ENCODE measurements at places on chromosomes 4 and X.

DNA sequence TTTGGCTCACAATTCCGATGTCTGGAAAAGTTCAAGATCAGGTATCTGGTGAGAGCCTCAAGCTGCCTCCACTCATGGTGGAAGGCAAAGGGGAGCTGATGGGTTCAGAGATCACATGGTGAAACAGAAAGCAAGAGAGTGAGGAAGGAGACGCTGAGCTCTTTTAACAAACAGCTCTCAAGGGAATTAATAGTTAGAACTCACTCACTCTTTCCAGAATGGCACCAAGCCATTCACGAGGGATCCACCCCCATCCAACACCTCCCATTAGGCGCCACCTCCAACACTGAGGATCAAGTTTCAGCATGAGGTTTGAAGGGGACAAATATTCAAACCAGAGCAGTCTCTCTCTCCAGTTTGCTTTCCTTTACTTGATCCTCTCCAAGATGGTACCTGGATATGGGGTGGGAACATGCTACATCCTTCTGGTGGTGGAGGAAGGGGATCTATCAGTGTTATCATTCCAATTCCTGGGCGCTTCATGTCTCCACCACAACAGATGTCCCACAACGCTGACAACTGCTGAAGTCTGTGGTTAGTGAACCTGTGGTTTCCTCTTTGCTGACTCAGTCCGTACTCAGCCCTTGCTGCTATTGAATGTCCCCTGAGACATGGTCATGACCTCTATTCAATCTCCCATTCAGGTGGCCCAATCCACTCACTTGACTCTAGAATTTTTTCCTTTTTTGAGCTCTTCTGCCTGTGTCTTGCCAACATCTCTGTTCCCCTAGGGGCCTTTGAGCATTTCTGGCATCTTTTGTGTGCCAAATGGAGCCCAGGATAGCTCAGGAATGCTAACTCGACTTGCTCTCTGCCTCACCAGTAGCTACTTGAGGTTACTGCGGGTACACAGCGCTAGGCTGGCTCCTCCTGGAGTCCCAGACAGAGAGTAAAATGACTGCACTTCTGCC lies 395.2 kb downstream of the MID1IP1 start:
- peak; percentile 50 for DNase-seq

DNA sequence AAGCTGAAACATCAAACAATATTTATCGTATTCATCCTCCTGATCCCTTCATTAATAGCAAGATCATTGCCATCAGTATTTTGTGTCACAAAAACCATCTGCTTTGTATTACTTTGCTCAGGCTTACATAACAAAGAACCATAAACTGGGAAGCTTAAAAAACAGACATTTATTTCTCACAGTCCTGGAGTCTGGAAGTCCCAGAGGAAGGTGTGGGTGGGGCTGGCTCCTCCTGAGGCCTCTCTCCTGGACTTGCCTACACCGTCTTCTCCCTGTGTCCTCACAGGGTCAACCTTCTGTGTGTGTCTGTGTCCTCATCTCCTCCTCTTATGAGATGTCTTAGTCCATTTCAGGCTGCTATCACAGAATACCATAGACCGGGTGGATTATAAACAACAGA lies 61.3 kb upstream of the MXRA5 start:
- DNase-seq, result no peak

DNA sequence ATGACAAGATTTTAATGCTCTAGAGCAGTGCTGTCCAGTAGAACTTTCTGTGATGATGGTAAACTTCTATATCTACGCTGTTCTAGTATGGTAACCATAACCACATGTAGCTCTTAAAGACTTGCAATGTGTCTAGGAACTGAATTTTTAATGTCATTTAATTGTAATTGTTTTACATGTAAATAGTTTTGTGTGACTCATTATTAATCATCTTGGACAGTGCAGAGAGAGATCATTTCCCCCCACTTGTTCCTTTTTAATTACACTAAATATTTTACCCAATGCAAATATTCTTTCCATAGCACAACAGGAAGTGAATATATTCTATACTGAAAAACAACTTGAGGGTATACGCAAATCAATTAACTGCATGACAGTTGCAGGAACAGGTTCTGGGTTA lies 5.8 kb downstream of the ATG4A start:
- DNase-seq, result no peak

- DNase-seq, result no peak
Observed at GRCh38 chr4:26520728-26521450, 30.6 kb upstream of the CCKAR start.

GRCh38 chrX:4315891-4316290 lies 602.4 kb upstream of the PRKX start:
- no peak for DNase-seq

DNA sequence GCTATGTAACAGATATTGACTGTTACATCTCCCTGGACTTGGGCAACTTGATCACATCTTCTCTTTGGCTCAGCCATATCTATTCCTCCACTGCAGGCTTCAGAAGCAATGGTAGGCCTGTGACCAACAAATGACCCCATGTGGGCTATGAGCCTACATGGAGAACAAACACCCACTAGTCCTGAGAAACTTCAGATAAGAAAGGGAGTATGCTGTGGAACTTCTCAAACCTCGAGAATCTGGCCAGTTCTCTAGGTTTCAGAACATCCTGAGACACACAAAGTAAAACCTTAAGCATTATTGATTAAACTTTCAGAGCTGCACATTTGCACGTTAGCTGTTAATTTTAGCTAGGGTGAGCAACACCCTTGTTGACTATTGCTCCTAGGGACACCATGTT lies 16.3 kb downstream of the RBMX2 start:
- DNase-seq, result no peak

GRCh38 chr4:106806158-106806797 lies 229.8 kb downstream of the DKK2 start:
- no peak for DNase-seq

All from activated naive CD8-positive, alpha-beta T cell treated with anti-CD3 and anti-CD28 coated beads for 36 hours (primary cell).